Panc1 (cell line): ENCODE measurements at places on chromosomes 6 and 20. TPM values are rescaled to one million over a fixed set of nuclear protein-coding genes. Genes with fewer than 3 reads are reported as not detected.

CCN6 gene
- total RNA-seq = 3.0 TPM

GRCh38 chr20:6770786-6771100, 3.3 kb downstream of the BMP2 start:
- peaks cover 10% of the 10 kb centered on the region for H3K27me3 ChIP-seq
- no peak overlapping the region for H3K27ac ChIP-seq
- no peak overlapping the region for H3K4me3 ChIP-seq
- H3K4me1 ChIP-seq = no peaks in the 10 kb centered on the region

DNA sequence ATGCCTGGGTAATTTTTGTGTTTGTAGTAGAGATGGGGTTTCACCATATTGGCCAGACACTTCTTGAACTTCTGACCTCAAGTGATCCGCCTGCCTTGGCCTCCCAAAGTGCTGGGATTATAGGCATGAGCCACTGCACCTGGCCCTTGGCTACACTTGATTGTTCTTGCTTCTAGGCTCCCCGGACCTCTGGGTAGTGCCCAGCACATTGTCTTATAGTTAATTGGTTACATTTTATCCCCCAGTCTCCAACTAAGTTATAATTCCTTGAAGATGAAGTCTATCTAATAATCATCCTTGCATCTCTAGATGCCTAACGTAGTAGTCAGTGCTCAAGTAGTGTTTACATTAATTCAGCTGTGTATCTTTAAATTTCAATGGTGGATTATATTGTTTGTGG, 11.8 kb downstream of the SMPDL3A start:
- H3K27me3 ChIP-seq = no peaks in the 10 kb centered on the region
- no peaks in the 10 kb centered on the region for H3K36me3 ChIP-seq
- H3K27ac ChIP-seq = no peak overlapping the region
- no peak for DNase-seq

TMEM244 gene
- not detected for total RNA-seq

GRCh38 chr20:555976-556385, 12.4 kb upstream of the CSNK2A1 start:
- H3K36me3 ChIP-seq = no peaks in the 10 kb centered on the region
- no peaks in the 10 kb centered on the region; the same call in 1 of the 2 replicates for H3K27me3 ChIP-seq
- H3K4me3 ChIP-seq = no peak overlapping the region
- no peak overlapping the region for H3K27ac ChIP-seq

DNA sequence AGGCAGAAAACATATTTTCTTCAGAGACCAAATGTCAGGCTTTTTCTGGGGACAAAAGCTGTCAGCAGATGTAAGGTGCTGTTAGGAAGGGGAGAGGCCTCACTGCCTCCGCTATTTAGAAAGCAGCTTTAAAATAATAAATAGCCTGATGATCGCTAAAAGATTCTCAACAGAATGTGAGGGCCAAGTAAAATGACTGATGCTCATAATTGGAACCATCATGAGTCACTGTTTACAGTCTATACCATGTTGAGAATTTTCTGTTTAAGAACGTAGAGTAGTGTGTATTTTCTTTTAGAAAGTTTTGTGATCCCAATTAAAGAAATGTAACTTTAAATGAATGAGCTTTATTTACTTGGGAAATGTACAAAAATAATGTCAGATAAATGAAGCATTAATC, 220.0 kb downstream of the CLIC5 start:
- peaks cover 10% of the 10 kb centered on the region; the same call in 1 of the 2 replicates for H3K27me3 ChIP-seq
- H3K36me3 ChIP-seq = no peaks in the 10 kb centered on the region
- H3K4me1 ChIP-seq = no peaks in the 10 kb centered on the region
- H3K4me3 ChIP-seq = no peak overlapping the region
- H3K27ac ChIP-seq = no peak overlapping the region

GRCh38 chr6:140537834-140538705, 1163.6 kb upstream of the CITED2 start:
- H3K27ac ChIP-seq = peak overlapping the region; percentile 94
- H3K4me3 ChIP-seq = peak overlapping the region; percentile 5; the same call in 1 of the 2 replicates
- H3K27me3 ChIP-seq = no peaks in the 10 kb centered on the region
- H3K4me1 ChIP-seq = peaks cover 24% of the 10 kb centered on the region; the same call in 1 of the 2 replicates
- peak; percentile 83 for DNase-seq

DNA sequence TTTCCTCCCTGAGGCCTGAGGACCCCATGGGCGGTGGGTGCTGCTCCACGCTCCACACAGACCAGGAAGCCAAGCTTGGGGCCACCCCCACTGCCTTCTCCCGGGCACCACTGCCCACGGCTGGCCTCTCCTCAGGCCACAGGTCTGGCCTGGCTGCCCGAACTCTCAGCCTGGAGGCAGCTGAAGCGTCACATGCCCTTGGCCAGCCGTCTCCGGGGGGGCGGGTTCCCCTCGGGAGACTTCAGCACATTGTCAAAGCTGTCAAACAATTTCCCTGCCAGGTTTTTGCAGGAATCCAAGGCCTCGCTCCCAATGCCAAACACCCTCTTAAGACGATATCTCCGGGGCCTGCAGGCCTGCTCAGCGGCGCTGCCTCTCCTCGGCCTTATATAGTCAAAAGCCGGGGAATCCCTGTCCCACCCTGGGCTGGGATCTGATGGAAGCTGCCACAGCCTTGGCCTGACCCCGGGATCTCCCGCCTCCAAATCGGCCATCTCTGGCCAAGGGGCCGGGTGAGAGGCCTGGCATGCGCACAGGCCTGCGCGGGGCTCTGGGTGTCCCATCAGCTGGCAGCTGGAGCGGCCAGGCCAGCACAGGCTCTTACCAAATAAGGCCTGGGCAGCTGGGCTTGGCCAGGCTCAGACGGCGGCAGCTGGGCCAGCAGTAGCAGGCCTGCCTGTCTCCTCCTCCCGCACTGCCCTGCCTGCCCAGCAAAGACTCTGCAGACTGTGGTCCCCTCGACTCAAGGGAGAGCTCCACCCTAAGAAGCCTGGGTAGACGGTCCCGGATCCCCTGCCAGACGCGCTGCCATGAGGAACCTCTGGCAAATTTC, 49.7 kb downstream of the RBM38 start:
- no peak overlapping the region for H3K27ac ChIP-seq
- H3K27me3 ChIP-seq = no peaks in the 10 kb centered on the region
- no peaks in the 10 kb centered on the region for H3K36me3 ChIP-seq
- no peak overlapping the region for H3K4me3 ChIP-seq

DNA sequence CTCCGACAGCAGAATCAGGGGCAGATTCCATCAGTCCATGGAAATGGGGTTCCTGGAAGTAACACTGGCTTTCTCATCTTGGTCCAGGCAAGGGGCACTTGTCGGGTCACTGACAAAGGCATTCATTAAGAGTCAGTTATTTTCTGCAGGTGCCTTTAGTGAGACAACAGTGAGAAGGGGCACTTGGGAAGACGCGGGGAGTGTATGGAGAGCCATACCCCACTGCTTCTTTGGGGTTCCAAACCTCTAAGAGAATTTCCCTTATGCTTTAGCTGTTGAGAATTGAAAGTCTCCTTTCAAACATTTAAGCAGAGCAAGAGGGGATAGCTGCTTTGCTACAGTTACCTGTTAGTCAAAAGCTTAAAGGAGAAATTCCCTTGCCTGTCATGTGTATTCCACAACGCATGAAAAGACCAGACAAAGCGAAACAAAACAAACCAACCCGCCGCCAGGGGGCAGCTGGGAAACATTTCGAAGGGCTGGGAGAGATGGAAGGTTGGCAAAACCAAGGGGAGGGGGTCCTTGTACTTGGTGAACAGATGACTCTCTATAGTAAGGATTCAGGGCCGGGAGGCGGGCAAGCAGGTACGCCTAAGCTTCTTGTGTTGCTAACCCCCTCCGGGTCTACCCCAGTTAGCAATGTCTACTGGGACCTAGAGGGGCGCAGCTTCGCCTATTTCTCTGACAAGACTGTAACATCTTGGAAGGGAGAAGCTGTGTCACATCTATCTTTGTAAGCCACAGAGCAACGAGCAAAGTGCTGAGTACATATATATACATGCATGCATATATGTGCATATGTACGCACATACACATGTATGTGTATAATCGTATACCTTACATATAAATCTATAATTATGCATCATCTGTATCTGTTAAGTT, 474.9 kb upstream of the AGPAT4 start:
- no peaks in the 10 kb centered on the region for H3K4me1 ChIP-seq
- H3K4me3 ChIP-seq = no peak overlapping the region
- H3K36me3 ChIP-seq = no peaks in the 10 kb centered on the region
- no peak for DNase-seq
- H3K27me3 ChIP-seq = no peaks in the 10 kb centered on the region
- no peak overlapping the region for H3K27ac ChIP-seq

DNA sequence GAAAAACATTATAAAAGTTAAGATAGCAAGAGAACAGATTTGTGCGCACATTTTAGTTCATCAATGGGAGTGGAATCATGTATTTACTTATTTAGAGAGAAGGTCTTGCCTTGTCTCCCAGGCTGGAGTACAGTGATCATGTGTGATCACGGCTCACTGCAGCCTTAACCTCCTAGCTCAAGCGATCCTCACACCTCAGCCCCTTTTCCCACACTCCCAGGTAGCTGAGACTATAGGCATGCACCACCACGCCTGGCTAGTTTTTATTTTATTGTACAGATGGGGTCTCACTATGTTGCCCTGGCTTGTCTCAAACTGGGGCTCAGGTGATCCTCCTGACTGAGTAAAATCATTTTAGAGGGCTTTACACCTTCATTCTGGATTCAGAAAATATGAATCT, 72.3 kb upstream of the ADGRF1 start:
- no peak for DNase-seq
- H3K27me3 ChIP-seq = no peaks in the 10 kb centered on the region
- no peak overlapping the region for H3K27ac ChIP-seq
- H3K4me1 ChIP-seq = peaks cover 14% of the 10 kb centered on the region; the same call in 1 of the 2 replicates
- H3K36me3 ChIP-seq = no peaks in the 10 kb centered on the region
- H3K4me3 ChIP-seq = no peak overlapping the region

CCN2 gene
- total RNA-seq = 155 TPM

GRCh38 chr6:129623008-129623732, 86.8 kb downstream of the ARHGAP18 start:
- no peak overlapping the region for H3K27ac ChIP-seq
- no peak overlapping the region for H3K4me3 ChIP-seq
- no peaks in the 10 kb centered on the region for H3K4me1 ChIP-seq
- no peaks in the 10 kb centered on the region for H3K36me3 ChIP-seq
- DNase-seq = no peak
- no peaks in the 10 kb centered on the region for H3K27me3 ChIP-seq

- H3K4me3 ChIP-seq = no peak overlapping the region; the same call in 1 of the 2 replicates
- H3K27me3 ChIP-seq = peaks cover 2% of the 10 kb centered on the region; the same call in 1 of the 2 replicates
- H3K4me1 ChIP-seq = peaks cover 7% of the 10 kb centered on the region; the same call in 1 of the 2 replicates
Observed at GRCh38 chr6:44311767-44312166, 1.4 kb downstream of the AARS2 start.

PPP1R10 gene
- total RNA-seq = 82.9 TPM

PDCD2 gene
- 121 TPM for total RNA-seq

DNA sequence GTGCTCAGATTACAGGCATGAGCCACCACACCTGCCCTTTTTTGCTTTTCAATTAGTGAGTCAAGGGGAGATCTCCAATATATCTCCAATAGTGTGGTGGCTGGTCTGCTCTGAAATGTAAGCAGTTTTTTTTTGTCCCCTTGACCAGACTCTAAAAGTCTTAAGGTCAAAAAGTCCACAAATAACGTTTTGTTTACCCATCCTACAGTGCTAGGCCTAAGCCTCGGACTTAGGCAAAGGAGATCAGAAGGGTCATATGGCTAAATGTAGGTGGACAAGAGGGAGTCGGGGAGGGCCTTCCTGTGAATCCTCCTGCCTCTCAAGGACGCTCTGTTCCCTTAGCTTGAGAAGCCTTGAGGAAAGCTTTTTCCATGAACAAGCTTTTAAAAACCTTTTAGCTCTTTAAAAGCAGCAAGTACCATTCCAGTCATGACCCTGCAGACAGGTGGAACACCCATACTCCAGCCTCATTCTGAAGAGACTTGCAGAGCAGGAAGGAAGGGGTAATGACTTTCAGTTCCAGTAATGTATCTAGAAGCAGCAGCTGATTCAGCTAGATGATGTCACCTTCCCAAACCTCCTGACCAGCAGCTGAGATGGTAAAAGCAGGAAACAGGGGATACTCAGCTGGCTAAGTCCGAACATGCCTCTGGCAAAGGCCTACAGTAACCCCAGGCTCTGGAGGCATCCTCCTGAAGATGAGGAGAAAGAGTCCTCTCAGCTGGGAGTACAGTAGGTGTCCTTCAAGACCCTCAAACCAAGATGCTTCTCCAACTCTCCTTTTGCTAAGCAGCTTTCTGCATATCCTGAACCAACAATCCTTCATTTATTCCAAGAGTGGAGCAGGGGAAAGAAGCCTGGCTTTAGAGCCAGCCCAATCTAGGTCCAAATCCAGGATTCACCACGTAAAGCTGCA, 23.6 kb downstream of the BCL2L1 start:
- peak; percentile 99 for DNase-seq
- peak overlapping the region; percentile 71 for H3K27ac ChIP-seq
- peaks cover 40% of the 10 kb centered on the region for H3K4me1 ChIP-seq
- no peaks in the 10 kb centered on the region for H3K27me3 ChIP-seq
- no peak overlapping the region for H3K4me3 ChIP-seq

DNA sequence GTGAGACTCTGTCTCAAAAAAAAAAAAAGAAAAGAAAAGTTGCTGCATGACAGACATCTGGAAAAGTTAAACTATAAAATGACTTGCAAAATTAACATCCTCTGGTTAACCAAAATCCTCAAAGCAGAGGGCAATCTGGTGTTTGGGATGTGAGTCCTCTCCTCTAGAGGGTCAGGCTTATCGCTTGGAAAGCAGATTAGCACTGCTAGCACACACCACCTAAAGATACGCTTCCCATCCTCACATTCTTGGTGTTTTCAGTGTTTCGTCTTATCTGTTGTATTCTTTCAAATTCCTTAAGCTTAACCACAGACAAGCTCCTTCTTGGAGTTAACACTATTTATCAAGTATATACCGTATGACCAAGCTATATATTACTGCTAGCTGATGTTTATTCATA, 198.0 kb downstream of the SOX4 start:
- H3K4me3 ChIP-seq = no peak overlapping the region
- H3K36me3 ChIP-seq = no peaks in the 10 kb centered on the region
- no peaks in the 10 kb centered on the region; the same call in 1 of the 2 replicates for H3K4me1 ChIP-seq

ASCC3 gene
- total RNA-seq = 46.9 TPM

- no peak overlapping the region for H3K27ac ChIP-seq
- H3K4me1 ChIP-seq = no peaks in the 10 kb centered on the region
- H3K27me3 ChIP-seq = no peaks in the 10 kb centered on the region
- no peak for DNase-seq
- no peaks in the 10 kb centered on the region for H3K36me3 ChIP-seq
Observed at GRCh38 chr6:114055763-114056162, 84.8 kb upstream of the HDAC2 start.

LPA gene
- total RNA-seq = 0.21 TPM

DNA sequence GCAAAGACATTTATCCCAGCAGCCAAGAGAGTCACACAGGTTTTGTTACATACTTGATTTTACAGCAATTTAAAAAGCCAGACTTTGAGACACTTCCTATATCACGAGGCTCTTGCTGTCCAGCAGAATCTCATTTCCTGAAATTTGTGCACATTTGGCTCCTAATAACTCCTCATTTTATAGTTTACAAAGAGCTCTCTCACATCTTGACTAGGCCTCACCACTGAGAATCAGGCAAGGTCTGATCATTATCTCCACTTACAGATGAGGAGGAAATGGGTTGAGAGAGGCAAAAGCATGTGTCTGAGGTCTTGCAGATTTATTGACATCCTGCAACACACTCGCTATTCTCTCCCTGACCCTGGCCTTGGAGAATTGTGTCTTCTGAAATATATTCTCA, 426.8 kb downstream of the MAFB start:
- no peaks in the 10 kb centered on the region for H3K36me3 ChIP-seq
- H3K27ac ChIP-seq = no peak overlapping the region
- no peaks in the 10 kb centered on the region for H3K27me3 ChIP-seq
- no peaks in the 10 kb centered on the region for H3K4me1 ChIP-seq
- no peak overlapping the region for H3K4me3 ChIP-seq

DPPA5 gene
- total RNA-seq = not detected
